ENCODE measurements at places on chromosomes 16 and 17. TPM values are rescaled to one million over a fixed set of nuclear protein-coding genes. Genes with fewer than 3 reads are reported as not detected.

Gene FKBP10
- 99.6 TPM for polyA plus RNA-seq

Gene HID1
- 0.52 TPM for polyA plus RNA-seq

DNA sequence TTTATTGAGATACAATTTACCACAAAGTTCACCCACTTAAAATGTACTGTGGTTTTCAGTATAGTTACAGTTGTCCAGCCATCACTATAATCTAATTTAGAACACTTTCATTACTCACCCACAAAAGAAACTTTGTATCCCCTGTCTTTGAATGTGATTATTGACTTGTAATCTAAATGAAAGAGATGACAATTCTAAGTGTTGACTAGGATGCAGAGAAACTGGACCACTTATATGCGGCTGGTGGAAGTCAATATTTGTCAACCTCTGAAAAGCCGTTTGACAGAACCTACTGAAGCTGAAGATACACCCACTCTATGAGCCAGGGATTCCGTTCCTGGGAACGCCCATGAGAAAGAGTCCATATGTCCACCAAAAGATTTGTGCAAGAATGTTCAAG is 36.8 kb downstream of the TEKT5 start:
- no peak for DNase-seq

GRCh38 chr17:7486181-7486580 is 2.0 kb downstream of the POLR2A start:
- DNase-seq, result no peak

- DNase-seq, result no peak
Measured at GRCh38 chr16:89426736-89427530, 63.4 kb downstream of the ANKRD11 start.

- no peak for DNase-seq
Measured at GRCh38 chr17:38619937-38620550, 14.3 kb upstream of the SRCIN1 start.

DNA sequence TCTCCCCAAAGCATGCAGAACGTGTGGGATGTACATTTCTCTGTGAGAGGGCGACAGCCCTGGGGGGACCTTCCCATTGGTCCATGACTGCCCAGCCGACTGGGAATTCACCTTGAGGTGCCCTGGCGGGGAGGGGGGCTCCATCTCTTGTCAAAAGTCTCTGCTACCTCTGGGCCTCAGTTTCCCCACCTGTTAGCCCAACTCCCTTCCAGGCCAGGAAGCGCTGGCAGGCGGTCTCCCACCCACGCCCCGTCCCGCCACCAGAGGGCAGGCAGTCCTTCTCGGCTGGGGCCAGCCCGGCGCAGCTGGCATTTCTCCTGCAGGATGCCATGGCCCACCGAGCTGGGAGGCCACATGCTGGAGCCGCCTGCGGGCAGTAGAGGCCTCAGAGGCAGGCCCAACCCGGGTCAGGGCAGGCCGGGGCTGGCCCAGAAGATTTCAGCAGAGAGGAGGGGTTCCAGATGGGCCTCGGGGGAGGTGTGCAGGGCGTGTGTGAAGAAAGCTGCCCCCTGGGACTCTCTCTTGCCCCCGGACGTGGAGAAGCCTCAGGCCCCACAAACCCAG is 16.6 kb downstream of the CD7 start:
- peak; percentile 65 for DNase-seq

DNA sequence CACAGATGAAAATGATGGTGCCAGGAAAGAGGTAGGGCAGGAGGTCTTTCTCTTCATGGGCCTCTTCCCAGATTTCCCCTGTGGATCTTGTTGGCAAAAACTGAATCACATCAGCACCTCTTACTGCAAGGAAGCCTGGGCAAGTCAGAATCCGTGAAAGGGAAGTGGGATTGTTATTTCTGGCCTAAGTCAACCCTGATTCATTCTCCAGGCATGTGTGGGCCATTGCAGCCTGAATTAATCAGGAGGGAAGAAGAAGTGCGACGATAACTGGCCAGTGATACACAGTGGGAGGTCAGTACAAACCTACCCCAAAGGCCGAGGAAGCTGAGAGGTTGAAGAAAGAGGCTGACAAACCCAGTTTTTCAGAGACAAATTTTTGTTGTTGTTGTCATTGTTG is 17.9 kb upstream of the NSMCE1 start:
- DNase-seq, result peak; percentile 95
